ENCODE measurements at places on chromosomes 12 and 14. TPM values are rescaled to one million over a fixed set of nuclear protein-coding genes. Genes with fewer than 3 reads are reported as not detected.

Gene SPIC
- not detected for total RNA-seq

Gene TBX3
- not detected for total RNA-seq

Gene KRT5
- total RNA-seq, result not detected

Gene CCDC184
- 0.03 TPM for total RNA-seq

Gene FBXO34
- total RNA-seq, result 23.0 TPM

Gene RFX4
- total RNA-seq, result not detected

Gene CD69
- not detected for total RNA-seq

Gene PRH2
- total RNA-seq, result not detected

Gene DCN
- not detected for total RNA-seq

Gene KRT1
- total RNA-seq, result not detected

Gene RIMBP2
- 65.0 TPM for total RNA-seq

Gene L2HGDH
- total RNA-seq, result 31.6 TPM

Gene APOF
- not detected for total RNA-seq

Gene MGP
- not detected for total RNA-seq

Gene HOXC9
- 17.3 TPM for total RNA-seq

Gene OTOGL
- total RNA-seq, result not detected

Gene LRTM2
- total RNA-seq, result not detected

Gene C12orf54
- total RNA-seq, result not detected

Gene LPAR5
- total RNA-seq, result 0.03 TPM

Measured in G401 (cell line).